ENCODE measurements at places on chromosomes 5 and 9. TPM values are rescaled to one million over a fixed set of nuclear protein-coding genes. Genes with fewer than 3 reads are reported as not detected.

Gene HTR1A
- total RNA-seq: not detected

Gene AGXT2
- not detected for total RNA-seq

Gene CTNND2
- 39.4 TPM for total RNA-seq

Gene ELAVL2
- 26.0 TPM for total RNA-seq

Gene STPG3
- total RNA-seq: 0.26 TPM

Gene LEAP2
- total RNA-seq: 2.9 TPM

Gene SPINK6
- total RNA-seq: not detected

Gene PLAC8L1
- total RNA-seq: 1.8 TPM

Gene TGFBR1
- 118 TPM for total RNA-seq

GRCh38 chr9:130451509-130452388 lies 7.0 kb downstream of the ASS1 start:
- no peak for DNase-seq

- no peak for DNase-seq
Observed at GRCh38 chr9:1521547-1521946, 471.4 kb downstream of the DMRT2 start.

GRCh38 chr5:88785746-88786565 lies 97.0 kb downstream of the MEF2C start:
- no peak for DNase-seq

GRCh38 chr5:131899686-131900085 lies 45.8 kb downstream of the MEIKIN start:
- DNase-seq: no peak

DNA sequence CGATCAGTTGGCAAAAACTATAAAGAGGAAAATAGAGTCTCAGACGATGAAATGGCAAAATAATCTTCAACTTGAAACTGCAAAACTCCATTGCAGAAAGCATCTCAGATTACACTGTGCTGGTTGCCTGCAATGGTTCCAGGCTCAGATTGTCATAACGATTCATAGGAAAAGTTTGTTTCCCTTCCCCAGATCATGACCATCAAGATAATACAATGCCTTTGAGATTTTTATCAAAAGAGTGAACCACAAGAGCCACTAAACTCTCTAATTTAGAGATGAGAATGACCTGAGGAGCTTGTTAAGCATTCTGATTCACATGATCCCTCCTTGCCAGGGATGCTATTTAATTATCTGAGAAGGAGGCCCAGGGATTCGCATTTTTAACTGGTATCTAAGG lies 52.6 kb upstream of the ITGA1 start:
- DNase-seq: no peak

GRCh38 chr9:127816362-127816725 lies 13.7 kb downstream of the FPGS start:
- DNase-seq: no peak

DNA sequence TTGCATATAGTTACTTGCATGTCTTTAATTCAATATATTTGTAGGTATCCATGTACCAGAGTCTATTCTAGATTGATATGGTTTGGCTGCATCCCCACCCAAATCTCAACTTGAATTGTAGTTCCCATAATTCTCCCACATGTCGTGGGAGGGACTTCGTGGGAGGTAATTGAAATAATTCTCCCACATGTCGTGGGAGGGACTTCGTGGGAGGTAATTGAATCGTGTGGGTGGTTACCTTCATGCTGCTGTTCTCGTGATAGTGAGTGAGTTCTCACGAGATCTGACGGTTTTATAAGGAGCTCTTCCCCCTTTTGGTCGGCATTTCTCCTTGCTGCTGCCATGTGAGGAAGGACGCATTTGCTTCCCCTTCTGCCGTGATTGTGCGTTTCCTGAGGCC lies 16.5 kb downstream of the FBXL7 start:
- DNase-seq: no peak

Data from neural crest cell (in vitro differentiated cells).